ENCODE measurements at places on chromosomes 1 and 21.
A peak's percentile ranks its signal among the peaks of the same experiment; 100 is the strongest.

DNA sequence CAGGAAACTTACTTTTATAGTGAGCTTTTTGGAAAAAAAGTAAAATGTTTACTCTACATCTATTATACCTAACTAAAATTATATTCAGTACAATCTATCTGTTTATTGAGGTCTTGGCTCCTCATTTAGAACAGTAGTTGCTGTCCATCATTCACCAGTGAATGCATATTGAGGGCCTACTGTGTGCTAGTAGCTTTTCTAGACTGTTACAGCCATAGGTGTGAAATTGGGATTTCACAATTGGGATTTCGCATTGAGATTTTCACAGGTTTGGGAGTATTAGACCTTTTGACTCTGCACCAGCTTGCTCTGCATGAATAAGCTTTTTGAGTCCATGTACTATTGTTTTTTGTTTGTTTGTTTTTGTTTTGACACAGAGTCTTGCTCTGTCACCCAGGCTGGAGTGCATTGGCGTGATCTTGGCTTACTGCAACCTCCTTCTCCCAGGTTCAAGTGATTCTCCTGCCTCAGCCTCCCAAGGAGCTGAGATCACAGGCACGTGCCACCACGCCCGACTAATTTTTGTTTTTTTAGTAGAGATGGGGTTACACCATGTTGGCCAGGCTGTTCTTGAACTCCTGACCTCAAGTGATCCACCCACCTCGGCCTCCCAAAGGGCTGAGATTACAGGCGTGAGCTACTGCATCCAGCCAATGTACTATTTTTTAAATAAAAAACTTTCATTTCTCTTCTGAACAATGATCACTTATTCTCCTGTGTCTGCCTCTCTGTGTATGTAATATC is 47.2 kb upstream of the ERRFI1 start:
- no peak for DNase-seq

- DNase-seq = peak; percentile 19
These were observed 6.3 kb upstream of the INAVA start for GRCh38 chr1:200888349-200888838.

- DNase-seq = no peak
These were observed 14.6 kb downstream of the CHIT1 start for GRCh38 chr1:203214871-203215270.

GRCh38 chr1:20108366-20109123 is 10.8 kb downstream of the PLA2G2D start:
- DNase-seq = no peak

DNA sequence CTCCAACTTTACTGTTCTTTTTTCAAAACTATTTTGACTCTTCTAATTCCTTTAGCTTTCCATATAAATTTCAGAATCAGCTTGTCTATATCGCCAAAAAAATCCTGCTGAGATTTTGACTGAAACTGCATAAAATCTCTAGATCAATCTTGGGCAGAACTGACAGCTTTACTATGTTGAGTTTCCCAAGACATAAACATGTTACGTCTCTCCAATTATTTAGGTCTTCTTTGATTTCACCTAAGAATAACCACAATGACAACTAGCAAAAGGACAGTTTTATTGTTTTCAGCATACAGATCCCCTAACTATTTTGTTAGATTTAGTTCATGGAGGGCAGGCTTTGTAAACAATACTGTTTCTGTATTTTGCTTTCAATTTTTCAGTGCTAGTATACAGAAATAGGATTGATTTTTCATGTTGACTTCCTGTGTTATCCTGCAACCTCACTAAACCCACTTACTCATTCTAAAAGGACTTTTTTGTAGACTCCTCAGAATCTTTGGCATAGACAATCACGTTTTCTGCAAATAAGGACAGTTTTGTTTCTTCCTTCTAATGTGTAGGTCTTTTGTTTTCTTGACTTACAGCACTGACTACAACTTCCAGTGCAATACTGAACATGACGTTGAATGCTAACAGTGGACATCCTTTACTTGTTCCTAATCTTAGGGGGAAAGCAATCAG is 63.4 kb downstream of the NPHP4 start:
- no peak for DNase-seq

- no peak for DNase-seq
These were observed 414 bp downstream of the TMEM51 start for GRCh38 chr1:15153842-15154479.

DNA sequence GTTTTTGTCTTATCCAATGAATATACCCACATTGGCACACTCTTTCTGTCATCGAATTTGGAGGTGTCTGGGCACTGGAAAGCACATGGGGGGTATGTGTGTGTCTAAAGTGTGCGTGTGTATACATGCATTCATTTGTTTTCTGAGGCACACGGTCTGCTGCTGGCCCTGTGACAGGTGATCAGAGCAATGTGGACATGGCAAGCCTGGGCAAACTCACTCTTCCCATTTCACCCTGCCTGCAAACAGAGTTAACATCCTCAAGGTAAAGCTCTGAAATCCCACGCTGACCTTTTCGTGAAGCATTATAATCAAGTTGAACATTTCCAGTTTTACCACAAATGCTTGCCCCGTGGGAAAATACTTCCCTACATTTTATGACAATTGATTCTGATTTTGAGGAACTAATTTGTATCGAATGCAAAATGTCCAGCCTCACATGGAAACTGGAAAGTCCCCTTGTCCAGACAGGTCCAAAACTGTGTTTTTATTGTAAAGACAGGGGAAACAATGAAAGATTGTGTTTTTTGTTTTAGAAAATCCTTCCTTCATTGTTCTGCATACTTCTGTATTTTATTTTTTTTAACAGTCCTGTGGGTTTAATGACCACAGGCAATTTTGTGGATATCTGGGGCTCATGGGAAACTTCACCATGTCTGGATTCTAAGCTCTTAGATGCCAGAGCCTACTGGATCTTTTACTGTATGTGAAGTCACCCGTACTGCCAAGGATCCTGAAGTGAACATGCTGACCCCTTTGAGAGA is 160.9 kb downstream of the PBX1 start:
- DNase-seq = no peak

DNA sequence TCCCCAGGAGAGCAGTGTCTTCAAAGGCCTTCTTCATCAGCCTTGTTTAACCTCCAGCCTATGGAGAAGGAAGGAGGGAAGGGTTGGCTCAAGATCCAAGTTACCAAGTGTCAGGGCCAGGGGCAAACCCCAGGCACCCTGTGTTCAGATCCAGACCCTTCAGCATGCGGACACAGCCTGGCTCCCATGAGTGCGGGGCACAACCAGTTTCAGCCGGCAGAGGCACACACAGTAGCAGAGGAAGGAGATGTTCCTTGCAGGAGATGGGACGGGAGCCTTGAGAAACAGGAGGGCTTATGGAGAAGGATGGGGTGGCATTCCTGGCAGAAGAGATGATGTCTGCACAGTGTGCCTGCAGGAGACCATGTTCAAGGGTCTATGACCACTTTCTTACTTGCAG is 161.7 kb upstream of the EDN2 start:
- DNase-seq = no peak
